ENCODE measurements at places on chromosomes 4 and X.

DNA sequence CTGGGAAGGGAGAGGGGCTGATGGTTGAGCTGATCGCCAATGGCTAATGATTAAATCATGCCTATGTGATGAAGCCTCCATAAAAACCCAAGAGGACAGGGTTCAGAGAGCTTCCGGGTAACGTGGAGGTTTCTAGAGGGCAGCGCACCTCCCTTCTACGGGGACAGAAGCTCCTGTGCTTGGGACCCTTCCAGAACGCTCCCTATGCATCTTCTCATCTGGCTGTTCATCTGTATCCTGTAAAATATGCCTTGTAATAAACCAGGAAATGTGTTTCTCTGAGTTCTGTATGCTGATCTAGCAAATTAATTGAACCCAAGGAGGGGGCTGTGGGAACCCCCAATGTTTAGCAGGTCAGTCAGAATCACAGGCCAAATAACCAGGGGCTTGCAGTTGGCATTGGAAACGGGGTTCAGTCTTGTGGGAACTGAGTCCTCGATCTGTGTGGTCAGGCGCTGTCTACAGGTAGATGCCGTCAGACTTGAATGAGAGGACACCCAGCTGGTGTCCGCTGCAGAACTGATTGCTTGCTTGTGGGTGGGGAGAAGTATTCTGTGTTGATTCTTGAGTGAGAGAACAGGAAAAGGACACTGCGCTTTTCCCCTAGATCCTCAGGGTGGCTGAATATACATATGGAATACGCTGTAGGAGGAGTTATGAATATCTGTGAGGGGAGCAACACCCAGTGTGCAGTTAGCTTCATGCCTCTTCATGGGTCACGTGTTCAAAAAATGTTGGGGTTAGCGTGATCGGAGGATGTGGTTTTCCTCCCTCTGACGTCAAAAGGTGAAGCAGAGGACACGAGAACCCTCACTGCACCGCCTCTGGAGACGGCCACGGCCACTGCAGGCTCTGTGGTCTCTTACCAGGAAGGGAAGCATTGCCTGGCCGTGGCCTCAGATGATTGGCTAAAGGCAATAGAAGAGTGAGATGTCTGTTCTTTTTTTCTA, 29.2 kb downstream of the HTT-AS start:
- no peak for DNase-seq

DNA sequence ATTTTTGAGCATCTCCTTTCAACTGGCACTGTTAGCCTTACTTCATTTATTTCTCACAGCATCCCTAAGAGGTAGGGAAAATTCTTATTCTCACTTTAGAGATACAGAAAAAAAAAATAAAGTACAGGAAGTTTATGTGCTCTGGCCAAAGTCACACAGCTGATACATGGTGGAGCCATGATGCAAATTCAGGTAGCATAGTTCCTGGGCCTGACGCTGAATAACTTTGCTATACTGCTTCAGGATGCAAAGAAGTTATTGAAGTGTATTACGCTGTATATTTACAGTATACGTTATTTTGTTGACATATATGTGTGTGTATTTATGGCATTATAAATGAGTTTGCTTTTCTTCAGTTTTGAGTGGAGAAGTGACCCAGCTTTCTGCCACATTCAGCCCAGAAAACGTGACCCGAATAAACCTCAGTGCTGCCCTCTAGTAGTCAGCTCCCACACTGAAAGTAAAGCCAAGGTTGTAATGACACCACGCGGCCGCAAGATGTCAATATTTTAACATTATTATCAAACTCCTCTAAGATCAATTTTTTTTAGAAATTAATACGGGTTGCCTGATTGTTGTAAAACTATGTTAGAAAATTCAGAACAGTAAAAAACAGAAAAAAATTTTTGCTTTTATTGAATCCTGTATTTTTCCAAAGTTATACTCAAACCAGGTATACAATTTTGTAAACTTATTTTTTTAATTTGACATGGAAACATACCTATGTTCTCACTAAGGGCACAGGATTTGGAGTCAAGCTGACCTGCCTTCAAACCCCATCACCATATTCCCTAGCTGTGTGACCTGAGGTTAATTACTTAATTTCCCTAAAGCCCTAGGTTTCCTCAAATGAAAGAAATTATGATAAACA, 3.8 kb upstream of the GUCY2F start:
- peak; percentile 69 for DNase-seq

DNA sequence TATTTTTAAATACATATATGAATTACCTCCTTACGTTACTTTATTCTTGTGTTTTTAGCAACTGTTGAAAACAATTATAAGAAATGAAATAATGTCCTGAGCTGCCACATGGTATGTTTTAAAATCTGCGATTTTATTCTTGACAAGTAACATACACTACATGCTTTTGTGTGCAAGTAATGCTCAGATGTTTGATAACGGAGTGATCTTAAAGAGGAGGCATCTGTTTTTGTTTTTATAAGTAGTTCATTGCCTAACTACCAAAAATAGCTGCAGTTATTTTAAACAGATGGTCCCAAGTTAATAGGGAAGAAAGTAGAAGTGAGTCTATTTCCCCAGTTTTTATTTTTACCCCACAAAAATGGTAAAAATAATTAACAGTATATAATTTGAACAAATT, 55.2 kb downstream of the GAB1 start:
- no peak for DNase-seq

- no peak for DNase-seq
Observed at GRCh38 chrX:19183761-19184477, 61.7 kb upstream of the ADGRG2 start.

DNA sequence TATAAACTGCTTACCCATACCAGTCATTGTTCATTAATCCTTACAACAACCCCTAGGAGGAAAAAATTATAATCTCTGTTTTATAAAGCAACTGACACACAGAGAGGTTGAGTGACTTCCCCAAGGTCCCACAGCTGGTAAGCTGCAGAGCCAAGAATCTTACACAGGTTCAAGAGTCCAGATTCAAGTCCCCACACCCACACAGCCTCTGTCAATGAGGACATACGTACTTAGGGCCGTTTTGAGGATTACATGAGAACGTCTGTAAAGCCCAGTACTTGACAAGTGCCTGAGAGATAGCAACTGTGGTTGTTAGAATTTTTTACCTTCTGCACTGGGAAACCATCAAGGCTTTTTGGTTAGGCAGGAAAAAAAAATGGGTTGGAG, 556 bp upstream of the SLC25A43 start:
- DNase-seq: no peak

GRCh38 chr4:127414951-127415606, 217.7 kb upstream of the INTU start:
- no peak for DNase-seq

DNA sequence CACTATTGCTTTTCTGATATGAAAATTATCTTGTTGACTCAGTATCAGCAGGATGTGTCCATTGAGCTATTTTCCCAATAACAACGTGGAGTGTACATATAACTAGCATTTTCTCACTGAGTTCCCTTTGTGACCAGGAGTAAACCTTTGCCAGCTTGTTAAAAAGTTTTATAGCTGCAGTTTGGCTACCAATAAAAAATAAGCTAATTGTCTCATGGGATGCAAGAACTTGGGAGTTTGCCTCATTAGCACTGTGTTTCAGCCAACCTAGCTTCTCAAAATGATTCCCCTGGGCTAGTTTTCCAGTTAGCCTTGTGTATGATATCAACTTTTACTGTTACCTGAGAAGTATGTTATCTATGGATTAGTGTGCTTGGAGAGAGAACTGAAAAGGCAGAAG, 24.9 kb upstream of the ANXA5 start:
- DNase-seq: no peak

- no peak for DNase-seq
Observed at GRCh38 chrX:62931625-62932024, 419.5 kb downstream of the SPIN4 start.

- no peak for DNase-seq
Observed at GRCh38 chr4:16573206-16573605, 325.2 kb downstream of the LDB2 start.

DNA sequence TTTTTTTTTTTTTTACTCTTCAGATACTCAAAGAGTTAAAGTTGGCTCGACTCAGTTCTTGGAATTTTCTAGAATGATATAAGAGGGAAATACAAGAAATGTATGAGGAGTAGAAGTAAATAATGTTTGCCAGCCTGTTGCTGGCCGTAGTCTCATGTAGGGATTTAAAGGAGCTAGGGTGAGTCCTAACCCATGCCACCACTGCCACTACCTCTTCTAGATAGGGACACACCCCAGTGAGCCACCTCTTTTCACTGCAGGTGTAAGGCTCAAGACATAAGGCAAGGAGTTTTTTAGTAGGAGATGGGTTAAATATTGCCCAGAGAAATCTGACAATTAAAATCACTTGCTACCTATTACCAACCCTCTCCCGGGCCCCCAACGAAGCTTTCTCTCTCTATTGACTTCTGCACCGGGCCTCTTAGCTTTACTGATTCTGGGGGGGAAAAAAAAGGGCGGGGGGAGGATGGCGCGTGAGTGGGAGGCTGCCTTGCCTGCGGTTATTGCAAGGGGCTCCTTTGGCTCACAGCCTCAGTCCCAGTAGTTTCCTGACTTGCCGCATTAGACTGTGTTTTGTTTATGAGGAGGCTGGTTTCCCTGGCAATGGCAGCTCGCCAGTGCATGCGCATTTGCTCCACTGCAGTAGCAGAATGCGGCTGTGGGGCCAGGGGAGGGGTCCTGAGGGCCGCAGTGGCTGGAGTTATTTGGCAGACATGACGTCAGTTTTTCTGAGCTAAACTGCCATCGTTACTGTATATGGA, 3.0 kb downstream of the LINC00632 start:
- peak; percentile 20 for DNase-seq

- DNase-seq: no peak
Observed at GRCh38 chr4:82968972-82969371, 41.7 kb downstream of the LIN54 start.

- DNase-seq: peak; percentile 17
Observed at GRCh38 chrX:40468033-40468846, 112.5 kb upstream of the ATP6AP2 start.

- no peak for DNase-seq
Observed at GRCh38 chrX:52262195-52262546, 77.5 kb downstream of the MAGED4 start.

DNA sequence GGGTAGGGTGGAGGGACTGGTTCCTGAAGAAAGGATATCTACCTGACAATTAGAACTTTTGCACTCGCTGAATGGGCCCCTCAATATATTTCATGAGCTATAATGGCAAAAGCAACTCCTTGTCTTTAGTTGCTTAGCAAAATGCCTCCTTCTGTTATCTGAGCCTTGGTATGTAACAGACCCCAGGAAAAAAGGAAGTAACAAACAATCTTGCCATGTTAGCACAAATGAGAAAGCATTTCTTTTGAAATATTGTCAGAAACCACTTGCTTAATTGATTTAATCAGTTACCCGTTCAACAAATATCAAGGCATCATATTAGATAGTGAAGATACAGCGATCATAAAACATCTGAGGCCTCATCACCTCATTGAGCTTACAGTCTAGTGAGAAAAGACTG, 74.6 kb upstream of the MAGEA10 start:
- no peak for DNase-seq

GRCh38 chrX:120625371-120625770, 4.5 kb downstream of the C1GALT1C1 start:
- no peak for DNase-seq

DNA sequence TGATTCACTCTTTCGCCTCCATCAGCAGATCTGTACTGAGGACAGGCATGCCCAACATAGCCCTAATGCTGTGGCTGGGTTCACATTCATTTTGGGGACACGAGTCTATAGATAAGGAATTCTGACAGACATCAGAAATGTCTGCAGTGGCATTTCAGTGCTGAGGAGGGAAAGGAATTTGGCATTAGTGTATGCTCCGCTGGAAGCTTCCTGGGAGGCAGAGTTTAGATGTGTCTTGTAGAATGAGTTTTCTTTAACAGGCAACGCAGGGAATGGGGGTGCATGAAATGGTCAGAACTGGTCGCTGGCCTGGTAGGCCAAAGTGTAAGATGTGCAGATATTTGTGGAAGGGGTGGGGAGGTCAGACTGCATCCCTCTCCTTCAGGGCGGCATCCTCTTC, 43.5 kb upstream of the ZNF518B start:
- no peak for DNase-seq

GRCh38 chrX:113726898-113727297, 857.0 kb upstream of the HTR2C start:
- no peak for DNase-seq

- DNase-seq: no peak
Observed at GRCh38 chr4:141132709-141133145, 542 bp downstream of the RNF150 start.

DNA sequence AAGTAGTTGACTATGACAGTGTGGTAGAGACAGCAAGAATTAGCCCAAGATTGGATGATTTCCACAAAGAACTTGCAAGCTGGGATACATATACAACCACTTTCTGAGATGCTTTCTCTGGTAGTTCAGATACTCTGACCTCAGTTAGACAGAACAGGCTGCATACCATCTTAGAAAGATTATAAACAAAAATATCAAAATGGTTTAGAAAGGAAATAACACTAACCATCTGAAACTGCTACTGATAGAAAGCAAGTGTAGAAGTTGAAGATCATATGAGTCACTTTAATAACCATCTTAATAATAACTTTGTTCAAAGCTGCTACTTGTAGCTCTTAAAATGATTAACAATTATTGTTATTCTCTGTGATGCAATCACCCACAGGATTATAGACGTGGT, 255.4 kb upstream of the TTC29 start:
- DNase-seq: no peak

DNA sequence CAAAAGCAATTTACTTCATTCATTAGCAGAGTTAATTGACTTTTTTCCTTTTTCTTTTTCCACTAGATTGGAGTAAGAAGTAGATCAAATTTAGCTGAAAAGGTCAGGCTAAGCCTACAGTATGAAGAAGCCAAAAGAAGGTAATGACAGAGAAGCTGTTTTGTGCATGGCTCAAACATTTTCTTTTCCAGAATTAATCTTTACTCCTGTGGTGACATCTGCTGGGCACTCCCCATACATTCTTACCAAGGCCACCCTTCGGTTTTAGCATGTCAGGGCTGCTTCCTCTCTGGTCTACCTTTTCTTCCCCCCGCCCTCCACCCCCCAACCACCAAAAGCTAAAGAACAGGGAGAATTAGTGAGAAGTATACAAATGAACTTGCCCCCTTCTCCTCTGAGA, 70.2 kb downstream of the CLDN22 start:
- DNase-seq: peak; percentile 36

- no peak for DNase-seq
Observed at GRCh38 chr4:143598816-143599215, 85.3 kb downstream of the SMARCA5 start.

Data from NCI-H460 (cell line).